Effector CD4-positive, alpha-beta T cell (primary cell): ENCODE measurements at places on chromosomes 3 and 15.
A peak's percentile ranks its signal among the peaks of the same experiment; 100 is the strongest.

GRCh38 chr15:78101423-78102105, 9.2 kb downstream of the SH2D7 start:
- no peak for DNase-seq

DNA sequence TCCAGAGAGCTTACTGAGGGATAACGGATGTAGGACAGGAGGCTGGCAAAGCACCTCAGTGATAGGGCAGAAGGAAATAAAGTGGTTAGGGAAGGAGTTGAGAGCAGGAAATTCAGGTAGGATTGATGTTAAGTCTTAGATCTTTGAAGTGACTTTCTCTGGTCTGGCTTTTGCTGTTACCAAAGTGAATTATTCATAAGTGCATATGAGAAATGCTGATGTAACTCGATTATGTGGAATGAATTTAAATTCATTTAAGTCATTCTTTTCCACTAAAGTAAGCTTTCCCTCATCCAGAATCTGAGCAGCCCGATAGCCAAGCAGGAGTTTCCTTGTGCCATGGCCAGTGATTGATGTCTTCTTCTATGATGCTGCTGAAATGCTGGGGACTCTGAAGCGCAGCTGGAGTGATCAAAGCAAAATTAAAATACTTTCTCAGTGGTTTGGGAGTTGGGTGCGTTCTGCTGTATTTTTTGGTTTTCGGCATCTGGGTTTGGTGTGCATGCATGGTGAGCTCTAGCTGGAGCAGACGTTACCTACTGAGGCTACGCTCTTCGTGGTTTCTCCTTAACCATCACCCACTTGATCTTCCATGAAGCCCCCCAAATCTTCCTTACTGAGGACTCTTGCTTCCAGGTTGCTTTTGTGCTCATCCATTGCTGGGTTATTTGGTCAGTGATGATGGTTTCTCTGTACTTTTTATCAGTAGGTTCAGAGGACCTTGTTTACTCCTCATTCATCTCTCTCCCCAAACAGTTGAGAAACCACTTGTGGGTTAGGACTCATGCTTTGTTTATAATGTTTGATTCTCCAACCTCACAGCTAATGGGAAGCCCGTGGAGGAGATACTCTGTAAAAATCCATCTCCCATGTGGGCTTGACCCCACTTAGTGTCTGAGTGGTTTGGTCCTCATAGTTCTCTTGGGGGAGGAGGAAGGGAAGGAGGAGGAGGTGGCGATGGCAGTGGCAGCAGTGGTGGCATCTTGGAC, 72.5 kb downstream of the IGF1R start:
- no peak for DNase-seq

DNA sequence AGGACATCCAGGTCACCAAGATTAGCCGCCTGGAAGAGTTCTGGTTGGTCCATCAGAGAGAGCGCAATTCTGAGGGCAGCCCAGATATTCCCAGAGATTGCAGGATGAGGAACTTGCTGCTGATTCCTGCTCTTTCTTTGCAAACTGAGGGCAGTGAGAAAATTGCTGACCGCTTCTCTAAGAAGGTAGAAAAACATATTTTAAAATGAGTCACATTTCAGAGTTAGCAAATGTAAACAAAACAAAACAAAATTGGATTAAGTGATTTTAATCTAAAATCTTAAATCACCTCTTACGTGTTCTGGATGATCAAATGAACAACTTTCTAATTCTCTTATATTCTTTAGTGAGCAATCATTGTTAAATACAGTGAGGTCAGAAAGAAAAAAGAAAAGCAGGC, 149.0 kb downstream of the USP13 start:
- DNase-seq = no peak

DNA sequence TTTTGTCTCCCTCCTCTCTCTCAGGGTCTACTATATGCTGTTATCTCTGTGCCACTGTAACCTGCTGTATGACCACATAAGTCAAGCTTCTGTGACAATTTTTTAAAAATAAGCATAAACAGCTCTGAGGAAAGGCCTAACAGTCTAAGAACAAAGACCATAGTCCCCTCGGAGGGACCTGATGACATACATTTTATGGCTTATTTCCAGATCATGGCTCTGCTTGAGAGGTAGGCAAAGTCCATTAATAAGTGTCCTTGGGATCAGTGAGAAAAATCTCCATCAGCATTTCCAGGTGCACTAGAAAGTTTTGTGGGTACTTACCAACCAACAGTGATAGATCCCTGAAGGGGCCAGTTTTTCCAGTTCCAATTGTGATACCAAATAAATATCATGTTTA, 123.8 kb downstream of the TNIK start:
- DNase-seq = no peak

GRCh38 chr3:125334675-125335560, 40.2 kb downstream of the ZNF148 start:
- no peak for DNase-seq

DNA sequence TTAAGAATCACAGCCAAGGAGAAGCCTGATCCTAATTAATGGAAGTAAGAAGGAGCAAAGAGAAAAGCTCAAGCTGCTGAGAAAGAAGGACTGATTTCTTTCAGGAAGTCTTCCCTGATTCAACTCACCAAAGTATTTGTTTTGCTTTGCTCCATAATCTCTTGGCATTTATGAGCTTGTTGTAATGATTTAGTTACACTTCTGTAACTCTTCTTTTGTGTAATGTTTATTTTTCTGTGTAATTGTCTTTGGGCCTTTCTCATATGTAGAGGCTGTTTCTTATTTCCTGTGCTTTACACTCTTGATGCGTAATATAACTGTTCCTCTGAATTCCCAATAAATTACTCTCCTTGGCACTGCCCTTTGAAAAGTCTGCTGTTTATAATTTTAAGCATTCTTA, 80.0 kb downstream of the COL6A5 start:
- no peak for DNase-seq

GRCh38 chr3:160040181-160040580, 51.5 kb downstream of the IL12A start:
- DNase-seq = no peak

GRCh38 chr15:36756707-36757106, 177.3 kb downstream of the CDIN1 start:
- no peak for DNase-seq

- DNase-seq = no peak
Measured at GRCh38 chr3:149776170-149776569, 16.2 kb downstream of the ANKUB1 start.

- DNase-seq = no peak
Measured at GRCh38 chr3:11556851-11557644, 86.7 kb downstream of the VGLL4 start.

GRCh38 chr3:65655061-65655460, 383.7 kb downstream of the MAGI1 start:
- DNase-seq = no peak

- DNase-seq = no peak
Measured at GRCh38 chr3:153250446-153250845, 88.4 kb downstream of the RAP2B start.

DNA sequence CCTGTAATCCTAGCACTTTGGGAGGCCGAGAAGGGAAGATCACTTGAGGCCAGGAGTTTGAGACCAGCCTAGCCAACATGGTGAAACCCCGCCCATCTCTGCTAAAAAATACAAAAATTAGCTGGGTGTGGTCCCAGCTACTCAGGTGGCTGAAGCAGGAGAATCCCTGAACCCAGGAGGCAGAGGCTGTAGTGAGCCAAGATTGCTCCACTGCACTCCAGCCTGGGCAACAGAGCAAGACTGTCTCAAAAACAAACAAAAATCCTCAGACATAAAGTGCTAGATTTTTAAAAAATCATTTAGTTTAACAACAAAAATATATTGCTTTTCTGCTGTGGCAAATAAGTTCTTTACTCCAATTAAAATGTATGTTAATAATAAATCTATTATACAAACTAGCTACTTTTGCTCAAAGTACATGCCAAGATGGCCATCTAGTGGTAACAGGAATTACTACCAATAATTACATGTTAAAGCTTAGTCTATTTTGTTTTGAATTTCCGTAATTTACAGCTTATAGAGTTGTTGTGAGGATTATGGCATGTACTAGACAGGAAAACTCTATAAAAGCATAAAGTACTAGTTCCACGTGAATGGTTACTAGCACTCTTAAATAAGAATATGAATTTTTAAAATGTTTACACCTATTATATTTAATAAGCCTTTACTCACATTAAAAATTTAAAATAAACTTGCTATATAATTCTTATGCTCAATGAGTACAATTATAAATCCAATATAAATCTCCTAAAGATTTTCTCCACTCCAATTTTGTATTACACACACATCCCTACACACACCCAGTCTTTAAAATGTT, 39.0 kb downstream of the GABPB1 start:
- DNase-seq = no peak

DNA sequence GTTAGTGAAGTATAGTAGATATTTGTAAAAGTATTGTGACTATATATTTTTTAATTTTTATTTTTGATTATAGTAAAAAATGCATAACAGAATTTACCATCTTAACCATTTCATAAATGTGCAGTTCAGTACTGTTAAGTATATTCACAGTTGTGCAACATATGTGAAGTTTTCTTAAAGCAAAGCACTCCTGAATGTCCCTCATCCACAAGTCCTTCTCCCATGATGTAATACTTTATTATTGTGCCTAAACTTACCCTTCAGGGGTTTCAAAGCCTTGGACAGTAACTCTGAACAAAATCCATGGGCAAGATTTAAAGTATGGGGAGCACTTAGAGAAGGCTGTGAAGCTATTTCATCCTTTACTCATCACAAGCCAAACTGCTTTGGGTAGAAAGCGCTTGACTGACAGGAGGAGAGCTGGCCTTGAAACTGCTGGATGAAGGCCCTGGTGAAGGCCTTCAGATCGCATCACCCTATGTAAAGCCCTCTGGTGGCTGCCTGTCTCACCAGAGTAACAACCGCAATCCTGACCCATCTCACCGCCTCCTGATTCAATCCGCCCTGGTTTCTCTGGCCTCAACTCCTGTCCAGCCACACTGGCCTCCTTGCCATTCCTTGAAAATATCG, 28.0 kb downstream of the LSM3 start:
- DNase-seq = no peak

DNA sequence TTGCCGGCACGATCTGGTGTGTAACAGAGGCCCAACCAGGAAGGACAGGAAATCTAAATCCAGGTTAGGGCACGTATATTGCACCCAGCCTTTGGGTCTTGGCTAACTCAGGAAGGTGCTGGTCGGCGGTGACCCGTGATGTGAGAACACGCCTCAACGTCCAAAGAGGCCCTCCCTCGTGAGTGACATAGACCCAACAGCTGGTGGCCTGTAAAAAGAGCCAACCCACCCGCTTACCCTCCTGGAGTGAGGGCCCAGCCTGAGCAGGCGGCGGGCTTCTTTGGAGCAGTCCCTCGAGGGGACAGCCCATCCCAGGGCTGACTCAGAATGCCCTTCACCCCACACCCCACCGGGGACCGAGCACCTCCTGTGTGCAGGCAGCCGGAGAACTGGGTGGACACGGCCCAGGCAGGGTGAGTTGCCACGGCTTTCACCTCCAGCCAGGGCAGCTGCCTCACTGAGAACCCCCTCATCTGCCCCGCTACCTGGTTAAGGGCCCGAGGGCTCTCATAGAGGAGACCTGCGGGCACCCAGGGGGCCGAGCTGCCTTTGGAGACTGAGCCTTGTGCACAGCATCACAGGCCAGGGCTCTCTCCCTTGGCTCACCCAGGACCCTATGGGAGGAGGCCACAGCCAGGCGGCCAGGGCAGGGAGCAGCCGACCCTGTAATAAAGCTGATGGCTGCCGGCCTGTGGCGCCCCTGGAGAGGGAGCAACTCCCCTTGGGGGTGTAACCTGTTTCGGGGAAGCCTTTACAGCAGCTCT, 41.8 kb downstream of the ZNF710 start:
- no peak for DNase-seq

DNA sequence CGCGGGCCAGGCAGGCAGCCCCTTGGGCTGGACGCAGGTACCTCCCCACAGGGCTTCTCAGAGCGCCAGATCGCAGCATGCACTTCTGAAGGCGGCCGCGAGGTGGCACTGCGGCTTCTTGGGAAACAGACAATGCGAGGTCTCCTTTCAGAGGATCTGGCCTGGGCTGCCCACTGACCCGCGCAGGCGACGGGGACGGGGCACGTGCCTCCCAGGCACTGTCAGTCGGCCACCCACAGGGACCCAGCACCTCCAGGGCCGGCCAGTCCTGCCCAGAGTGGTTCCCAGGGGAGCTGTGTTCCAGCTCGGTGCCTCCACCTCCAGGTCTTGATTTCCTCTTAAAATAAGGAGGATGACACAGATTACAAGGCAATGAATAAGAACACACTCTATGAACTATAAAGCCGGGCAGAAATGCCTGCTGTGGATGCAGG, 24.4 kb upstream of the TXNRD3 start:
- DNase-seq = peak; percentile 60

DNA sequence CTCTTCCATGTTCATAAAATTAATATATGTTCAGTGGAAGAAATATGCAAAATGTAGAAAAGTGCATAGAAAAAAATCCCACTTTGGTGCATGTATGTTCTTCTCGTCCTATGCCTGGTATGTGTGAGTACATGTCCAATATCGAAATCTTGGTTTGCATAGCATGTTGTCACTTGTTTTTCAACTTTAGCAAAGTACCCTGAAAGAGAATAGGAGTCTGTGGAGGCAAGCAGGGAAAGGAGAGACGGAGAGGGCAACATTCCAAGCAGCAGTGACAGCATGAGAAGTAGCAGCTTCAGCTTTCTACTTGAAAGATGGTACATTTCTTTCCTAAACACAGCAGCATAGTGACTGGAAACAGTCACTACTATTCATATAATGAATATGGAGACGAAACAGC, 56.8 kb upstream of the CACNA2D3 start:
- no peak for DNase-seq

DNA sequence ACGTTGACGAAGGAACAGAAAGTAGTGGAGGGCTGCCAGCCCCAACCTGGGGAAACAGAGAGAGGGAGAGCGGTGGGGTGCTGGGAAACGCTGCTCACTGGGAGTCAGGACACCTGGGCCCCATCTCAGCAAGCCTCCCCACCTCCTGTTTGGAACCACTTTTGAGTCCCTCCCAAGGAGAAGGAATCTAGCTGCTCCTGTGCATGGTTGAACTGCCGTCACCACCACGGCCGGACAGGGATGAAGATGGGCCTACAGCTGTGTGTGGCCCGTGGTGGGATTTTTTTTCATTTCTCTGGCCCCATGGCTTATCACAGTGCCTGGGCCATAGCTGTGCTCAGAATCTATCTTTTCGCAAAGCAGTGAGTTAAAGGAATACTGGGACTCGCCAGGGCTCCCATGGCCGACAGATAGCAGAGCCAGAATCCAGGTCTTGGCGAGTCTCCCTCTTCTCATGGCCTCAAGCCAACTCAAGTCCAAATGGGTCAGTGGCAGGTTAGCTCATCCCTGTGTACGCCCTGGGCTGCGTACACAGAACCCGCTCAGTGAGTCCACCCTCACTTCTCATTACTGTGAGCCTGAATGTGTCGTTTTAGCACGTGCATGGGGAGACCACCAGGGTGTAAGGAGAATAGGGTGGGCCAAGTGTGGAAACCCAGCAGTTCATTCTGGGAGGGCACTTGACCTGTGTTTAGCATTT, 271.2 kb downstream of the FAM43A start:
- no peak for DNase-seq

GRCh38 chr3:80285388-80285787, 517.6 kb upstream of the ROBO1 start:
- DNase-seq = no peak

- no peak for DNase-seq
Measured at GRCh38 chr3:55066551-55067047, 138.7 kb upstream of the LRTM1 start.

- no peak for DNase-seq
Measured at GRCh38 chr3:143099210-143099609, 20.4 kb upstream of the CHST2 start.

GRCh38 chr15:52440414-52440813, 88.3 kb downstream of the MYO5A start:
- no peak for DNase-seq
